ENCODE measurements at places on chromosomes 13 and 19.

DNA sequence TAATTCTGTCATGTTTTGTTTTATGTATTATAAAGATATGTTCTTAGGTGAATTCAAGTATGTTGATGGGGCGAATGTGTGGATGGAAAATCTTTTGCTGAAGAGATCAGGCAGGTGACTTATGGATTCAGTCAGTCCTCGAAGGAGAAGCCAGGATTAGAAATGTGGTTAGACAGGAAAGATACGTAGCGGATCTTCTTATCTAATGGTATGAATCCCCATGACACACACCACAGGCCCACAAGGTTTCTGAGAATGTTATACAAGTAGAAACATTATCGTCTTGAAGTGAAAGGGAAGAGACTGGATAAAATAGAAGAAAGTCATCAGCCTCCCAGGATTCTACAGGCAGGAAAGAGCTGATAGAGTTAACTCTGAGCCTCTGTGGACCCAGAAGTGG, 69.0 kb upstream of the RFXAP start:
- DNase-seq = no peak

GRCh38 chr13:50643060-50643459, 200.4 kb downstream of the DLEU7 start:
- DNase-seq = no peak

DNA sequence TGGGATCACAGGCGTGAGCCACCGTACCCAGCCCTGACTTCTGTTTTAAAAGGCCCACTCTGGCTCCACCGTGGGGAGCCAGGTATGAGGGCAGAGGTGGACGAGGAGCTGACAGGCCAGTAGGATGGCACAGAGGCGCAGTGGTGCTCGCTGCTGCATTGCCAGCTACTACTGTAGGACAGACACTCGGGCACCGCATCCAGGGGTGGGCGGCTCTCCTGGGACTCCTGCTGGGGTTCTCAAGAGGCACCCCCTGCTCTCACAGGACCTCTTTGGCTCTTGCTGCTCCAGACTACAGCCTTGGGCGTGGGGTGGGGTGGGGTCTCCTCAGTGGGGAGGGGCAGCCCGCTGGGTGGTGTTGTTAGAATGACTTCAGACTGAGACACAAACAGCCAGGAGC, 53.4 kb downstream of the LATS2 start:
- no peak for DNase-seq

- no peak for DNase-seq
Observed at GRCh38 chr13:22926748-22927400, 253.9 kb upstream of the SGCG start.

- no peak for DNase-seq
Observed at GRCh38 chr13:94195715-94196114, 283.8 kb downstream of the DCT start.

- DNase-seq = no peak
Observed at GRCh38 chr13:40178130-40178529, 488.3 kb downstream of the FOXO1 start.

GRCh38 chr13:63517371-63517770, 2101.7 kb upstream of the PCDH20 start:
- no peak for DNase-seq
